ENCODE measurements at places on chromosomes 2 and 18. TPM values are rescaled to one million over a fixed set of nuclear protein-coding genes. Genes with fewer than 3 reads are reported as not detected.

Gene MRPL30
- 25.9 TPM for total RNA-seq

Gene MAL
- not detected for total RNA-seq

GRCh38 chr2:123035541-123035940 is 989.5 kb upstream of the CNTNAP5 start:
- no peak for DNase-seq

DNA sequence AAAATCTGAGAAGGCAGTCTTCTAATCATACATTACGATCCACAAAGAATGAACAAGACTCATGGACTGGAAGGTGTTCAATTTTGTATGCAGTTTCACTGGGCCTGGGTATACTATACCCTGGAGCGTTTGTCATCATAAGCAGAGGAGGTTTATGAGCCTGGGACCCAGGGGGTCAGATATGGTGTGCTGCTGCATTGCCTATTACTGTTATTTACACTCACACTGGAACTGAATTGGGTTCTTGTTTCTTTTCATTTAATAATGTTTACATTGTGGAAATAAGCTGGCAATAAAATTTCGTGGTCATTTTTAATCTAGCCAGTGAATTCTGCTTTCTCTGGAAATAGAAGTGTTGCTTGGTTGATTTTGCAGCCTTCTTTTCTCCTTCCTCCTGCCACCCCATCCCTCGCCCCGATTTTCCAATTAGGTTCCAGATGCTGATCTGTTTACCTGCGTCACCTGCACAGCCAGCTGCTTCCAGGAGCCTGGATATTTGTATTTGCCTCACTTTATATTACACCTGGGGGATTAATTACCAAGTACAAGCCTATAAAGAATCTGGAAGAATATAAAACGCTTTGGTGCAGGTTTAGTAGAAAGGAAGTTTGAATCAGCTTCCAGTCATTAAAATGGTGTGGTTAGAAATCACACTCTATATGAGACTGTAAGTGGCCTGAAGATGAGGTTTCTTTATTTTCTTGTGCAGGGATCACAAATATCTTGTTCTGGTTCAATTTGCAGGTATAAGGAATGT is 234.4 kb downstream of the SOCS6 start:
- DNase-seq = no peak

- DNase-seq = no peak
These were observed 49.7 kb downstream of the KLHL29 start for GRCh38 chr2:23434721-23435121.
